Articular chondrocyte of knee joint (primary cell): ENCODE measurements at places on chromosomes 1 and 21. TPM values are rescaled to one million over a fixed set of nuclear protein-coding genes. Genes with fewer than 3 reads are reported as not detected.

TMEM51 gene
- total RNA-seq, result 0.78 and 1.8 TPM in 2 replicates

METTL18 gene
- 9.0 and 11.0 TPM in 2 replicates for total RNA-seq

OLIG2 gene
- not detected in 2 replicates for total RNA-seq

LRRC38 gene
- not detected in 2 replicates for total RNA-seq

FALEC gene
- not detected in 2 replicates for total RNA-seq
